NCI-H2029 treated with DMSO at 0.1 percent for 48 hours (cell line): ENCODE measurements at places on chromosomes 5 and 9.

DNA sequence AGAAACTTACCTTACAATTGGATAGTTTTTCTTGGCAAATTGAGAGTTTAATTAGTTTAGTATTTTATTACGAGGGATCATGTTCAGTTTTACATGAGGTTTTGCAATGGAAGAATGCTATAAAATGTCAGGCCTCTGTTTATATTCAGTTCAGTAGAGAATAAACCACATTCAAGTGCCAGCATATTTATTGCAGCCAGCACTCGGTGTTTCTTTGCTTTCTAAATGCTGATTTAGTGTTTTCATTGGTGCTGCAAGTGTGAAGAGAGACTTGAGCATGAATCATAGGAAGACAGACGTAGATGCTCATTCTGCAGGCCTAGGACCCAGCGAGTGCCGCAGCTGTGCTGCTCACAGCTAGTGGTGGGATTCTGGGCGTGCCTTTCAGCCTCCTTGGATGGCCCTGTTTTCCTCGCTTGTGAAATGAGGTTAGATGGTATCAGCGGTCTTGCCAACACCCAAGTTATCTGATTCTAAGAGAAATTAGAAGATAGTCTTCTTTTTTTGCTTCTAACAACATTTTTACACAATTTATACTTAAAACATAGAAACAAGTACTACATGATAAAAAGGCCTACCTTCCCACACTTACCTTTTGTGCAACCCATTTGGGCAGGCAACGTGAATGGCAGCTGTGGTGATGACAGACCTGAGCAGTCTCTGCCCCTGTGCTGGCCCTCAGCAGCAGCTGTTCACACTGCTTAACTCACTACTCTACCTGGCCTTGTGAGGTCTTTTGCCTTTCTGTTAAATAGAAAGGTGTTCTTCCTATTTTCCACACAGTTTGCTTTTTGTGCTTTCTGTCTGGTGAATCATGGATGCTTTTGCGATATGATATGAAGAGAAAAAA lies 26.8 kb upstream of the TNFAIP8 start:
- no peak for DNase-seq

DNA sequence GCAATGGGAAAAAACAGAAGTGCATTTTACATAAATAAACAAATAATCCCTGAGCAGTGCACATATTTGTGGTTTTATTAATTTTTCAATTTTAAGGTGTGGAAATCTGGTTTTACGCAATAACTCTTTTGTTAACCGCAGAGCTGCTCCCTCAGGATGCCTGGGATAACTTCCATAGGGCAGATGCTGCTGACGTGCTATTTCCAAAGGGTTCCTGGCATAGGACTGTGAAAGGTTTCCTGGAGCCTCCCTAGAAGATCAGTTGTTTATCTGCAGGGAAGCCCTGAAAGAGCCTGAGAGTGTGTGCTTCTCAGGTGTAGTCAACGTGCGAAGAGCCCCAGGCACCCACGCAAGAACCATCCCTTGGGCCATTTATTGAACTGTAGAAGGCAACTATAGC lies 443.5 kb downstream of the PLK2 start:
- no peak for DNase-seq

DNA sequence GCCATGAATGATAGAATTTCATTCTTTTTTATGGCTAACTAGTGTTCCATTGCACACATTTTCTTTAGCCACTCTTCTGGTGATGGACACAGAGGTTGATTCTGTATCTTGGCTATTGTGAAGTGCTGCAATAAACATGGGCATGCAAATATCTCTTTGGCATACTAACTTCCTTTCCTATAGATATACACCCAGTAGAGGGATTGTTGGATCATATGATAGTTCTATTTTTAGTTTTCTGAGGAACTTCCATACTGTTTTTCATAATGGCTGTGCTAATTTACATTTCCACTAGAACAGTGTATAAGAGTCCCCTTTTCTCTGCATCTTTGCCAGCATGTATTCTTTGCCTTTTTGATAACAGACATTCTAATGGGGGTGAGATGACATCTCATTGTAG lies 50.4 kb upstream of the CDK5RAP2 start:
- no peak for DNase-seq

DNA sequence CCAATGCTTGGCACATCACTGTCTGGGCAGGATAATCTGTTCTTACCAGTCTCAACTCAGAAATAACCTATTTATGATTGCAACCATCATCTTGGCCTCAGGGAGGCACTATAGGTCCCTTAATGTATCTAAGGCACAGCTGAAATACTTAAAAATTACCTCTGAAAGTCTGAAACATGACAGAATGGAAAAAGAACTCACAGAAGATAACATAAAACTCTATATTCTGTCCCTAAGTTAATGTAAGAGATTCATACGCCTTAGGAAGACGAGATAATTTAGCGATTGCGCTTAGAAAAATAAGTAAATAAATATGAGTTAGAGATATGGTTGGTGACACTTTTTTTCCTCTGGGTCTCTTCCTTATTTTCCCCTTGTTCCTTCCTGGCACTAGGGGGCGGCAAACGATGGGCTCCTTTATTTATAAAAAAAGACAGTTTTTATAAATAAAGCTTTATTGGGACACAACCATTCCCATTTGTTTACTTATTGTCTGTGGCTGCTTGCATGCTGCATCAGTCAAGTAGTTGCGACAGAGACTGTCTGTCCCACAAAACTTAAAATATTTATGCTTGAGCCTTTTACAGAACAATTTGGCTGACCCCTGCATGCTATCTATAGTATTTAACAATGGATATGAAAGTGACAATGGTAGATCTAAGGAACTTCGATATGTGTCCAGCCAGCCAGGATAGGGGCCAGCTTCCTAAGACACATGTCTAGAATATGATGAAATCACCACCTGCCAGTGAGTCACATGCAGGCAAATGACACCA lies 79.6 kb downstream of the PDE4D start:
- peak; percentile 43 for DNase-seq

DNA sequence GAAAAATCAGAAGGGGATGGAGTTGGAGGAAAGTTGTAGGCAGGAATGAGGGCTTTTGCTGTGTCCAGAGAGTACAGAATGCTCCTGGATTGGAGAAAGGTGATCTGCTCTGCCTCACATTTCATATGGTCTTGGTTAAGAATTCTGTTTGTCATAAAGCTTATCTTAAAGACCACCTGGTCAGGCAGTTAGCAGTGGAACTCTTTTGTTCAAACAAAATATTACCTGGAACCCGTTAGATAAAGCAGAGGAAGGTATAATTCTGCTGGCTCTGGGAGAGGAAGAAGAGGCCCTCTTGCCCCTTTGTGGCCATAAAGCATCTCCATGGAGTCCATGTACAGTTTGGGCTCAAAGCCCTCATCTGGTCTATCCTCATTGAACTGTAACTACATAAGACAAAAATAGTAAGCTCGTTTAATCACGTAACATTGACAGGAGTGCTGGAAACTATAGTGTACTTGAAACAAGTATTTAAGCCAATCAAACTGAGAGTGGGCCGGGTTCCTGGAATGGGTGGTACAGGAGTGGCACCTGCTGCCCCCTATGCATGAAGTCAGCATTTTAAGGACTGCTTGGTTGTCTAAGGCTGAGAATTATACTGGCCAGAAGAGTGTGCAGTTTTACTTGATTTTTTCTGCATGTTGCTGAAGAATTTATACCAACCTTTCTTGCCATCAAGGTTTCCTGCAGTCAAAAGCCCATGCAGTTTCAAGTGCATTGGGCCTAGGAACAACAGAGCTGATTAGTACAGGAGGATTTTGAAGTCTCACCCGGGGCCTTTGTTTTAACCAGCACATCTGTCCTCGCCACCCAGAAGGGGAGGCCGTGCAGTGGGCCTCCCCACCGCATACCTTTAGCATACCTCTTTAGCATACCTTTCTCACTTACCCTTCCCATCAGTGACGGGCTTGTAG lies 39.9 kb downstream of the STXBP1 start:
- DNase-seq: no peak

DNA sequence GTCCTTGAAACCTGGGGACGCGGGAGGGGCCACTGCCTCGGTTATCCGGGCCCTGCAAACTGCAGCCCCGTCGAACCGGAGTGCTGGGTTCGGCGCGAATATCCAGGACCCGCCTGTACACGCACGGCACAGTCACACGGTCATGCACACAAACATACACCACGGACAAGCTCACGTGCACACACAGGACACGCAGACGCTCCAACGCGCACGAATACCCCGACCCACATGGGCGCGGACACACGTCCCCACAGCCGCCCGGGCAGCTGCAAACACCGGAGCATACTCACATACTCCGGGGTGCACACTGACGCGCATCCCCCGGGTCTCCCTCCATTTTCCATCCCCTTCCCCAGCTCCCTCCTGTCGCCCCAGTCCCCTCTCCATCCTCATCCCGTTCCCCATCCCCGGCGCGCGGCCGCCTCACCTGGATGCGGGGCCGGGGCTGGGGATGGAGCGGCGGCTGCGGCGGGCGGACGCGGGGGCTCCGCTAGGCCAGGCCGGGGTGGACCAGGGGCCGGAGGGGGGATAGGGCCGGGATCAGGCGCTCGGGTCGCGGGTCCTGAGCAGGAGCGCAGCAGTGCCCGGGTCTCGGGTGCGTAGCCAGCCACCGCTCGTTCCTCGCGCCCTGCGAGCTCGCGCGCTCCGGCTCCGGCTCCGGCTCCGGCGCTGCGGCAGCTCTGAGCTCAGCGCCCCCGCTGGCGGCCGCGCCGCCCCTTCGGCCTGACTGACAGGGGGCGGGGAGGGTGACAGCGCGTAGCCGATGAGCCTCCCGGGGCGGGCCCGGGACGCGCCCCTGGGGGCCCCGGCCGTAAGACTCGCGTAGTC lies at the start of the genes EIF4E1B and SNCB:
Gene EIF4E1B (plus strand): TSS at position 823 of the 828 bp plus-strand sequence. CDS start 12,113 bp downstream, outside the sequence.
Gene SNCB (minus strand): TSS at position 682 of the 828 bp plus-strand sequence. CDS start 880 bp downstream, outside the sequence.
- DNase-seq: no peak

DNA sequence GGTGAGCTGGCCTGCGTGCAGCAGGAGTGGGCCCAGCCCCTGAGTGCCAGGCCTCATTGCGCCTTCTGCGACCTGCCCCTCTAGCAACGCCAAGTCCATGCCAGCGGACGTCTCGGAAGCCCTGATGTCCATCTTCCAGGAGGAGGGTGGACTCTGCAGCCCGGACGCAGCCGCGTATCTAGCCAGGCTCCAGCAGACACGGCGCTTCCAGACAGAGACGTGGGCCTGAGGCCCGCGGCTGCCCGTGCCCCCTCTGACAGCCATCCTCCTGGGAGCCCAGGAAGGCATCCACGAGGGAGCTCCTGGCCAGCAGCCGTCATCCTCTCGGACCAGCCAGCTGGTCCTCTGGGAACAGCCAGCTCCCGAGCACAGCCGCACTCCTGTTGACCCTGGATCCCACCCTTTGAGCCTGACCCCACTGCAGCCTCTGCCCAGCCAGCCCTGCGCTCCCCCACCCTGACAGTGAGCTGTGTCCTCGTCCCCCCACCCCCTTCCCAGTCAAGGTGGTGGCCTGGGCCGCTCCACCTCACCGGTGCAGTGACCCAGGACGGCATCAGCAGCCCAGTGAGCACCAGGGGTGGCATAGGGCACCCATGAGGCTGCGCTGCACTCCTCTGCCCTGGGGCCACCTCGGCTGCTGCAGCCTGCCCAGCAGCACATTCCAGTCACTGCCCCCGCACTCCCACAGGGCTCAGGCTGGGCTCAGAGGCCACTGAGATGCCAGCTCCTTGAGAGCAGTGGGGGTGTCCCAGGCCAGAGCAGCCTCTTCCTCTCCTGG lies 5.7 kb downstream of the RNF208 start:
- no peak for DNase-seq

GRCh38 chr5:166349046-166349445 lies 1942.4 kb upstream of the WWC1 start:
- DNase-seq: no peak

GRCh38 chr5:44868541-44868940 lies 59.8 kb downstream of the MRPS30 start:
- DNase-seq: no peak

DNA sequence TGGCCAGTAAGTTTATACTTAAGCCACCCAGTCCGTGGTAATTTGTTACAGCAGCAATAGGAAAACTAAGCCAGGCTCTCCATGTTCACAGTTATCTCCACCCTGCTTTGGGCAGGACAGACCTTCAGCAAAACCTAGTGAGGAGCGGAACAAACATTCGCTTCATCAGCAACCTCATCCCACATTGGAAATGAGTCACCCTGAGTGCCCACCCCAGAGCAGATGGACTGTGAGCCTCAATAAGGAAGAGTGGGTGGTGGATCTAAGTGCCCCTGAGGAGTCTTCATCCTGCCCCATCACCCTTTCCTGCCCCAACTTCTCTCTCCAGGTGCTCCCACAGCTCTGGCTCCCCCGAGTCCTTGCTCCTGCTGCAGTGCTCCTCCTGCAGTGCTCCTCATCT lies 78.8 kb downstream of the FSTL4 start:
- DNase-seq: no peak

DNA sequence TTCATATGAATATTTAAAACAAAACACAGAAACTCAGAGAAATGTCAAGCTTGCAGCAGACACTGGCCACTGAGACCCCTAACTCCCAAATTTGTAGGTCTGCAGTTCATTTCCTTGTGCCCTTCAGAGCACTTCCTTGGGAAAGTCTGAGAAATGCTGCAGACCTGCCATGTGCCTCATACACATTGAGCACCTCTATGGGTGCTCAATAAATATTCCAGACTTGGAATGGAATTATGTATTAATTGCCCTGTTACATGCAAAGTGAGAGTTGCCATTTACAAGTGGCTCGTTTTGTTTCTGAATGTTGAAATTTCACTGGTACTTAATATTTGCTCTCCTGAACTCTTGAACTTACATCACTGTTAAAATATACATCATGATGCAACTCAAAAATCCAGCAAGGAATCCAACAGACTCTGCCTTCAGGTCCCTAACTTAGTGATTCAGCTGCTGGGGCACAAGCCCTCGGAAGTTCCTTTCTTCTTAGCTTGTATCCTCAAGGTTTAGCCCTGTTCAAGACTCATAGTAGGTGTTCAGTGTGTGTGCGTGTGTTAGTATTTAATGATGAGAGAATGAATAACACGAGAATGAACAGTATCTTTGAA lies 90.6 kb downstream of the PTCD2 start:
- no peak for DNase-seq

DNA sequence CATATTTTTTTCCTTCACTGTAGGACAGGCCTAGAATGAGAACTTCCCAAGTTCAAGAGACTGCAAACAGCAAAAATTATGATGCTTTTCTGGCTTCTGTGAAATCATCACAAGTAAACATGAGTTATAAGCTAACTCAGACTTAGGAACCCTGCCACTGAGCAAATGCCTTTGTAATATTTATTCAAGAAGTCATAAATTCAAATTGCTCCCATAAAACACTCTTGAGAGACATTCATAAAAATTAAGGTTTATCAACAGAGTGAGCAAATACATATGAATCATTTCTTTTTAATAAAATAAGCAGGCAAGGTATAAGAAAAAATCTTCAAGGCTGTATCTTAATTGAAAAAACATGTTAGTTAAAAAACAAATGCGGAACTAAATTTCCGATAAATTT lies 124.2 kb downstream of the GNA14 start:
- no peak for DNase-seq

DNA sequence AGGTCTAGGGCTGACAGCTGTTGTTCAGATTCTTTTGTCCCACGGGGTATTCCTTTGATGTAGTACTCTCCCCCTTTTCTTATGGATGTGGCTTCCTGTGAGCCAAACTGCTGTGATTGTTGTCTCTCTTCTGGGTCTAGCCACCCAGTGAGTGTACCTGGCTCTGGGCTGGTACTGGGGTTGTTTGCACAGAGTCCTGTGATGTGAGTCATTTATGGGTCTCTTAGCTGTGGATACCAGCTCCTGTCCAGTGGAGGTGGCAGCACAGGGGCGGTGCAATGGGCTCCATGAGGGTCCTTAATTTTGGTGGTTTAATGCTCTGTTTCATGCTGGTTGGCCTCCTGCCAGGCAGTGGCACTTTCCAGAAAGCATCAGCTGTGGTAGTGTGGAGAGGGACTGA lies 161.3 kb downstream of the CAVIN4 start:
- DNase-seq: no peak

GRCh38 chr5:55918087-55919035 lies 67.2 kb downstream of the IL31RA start:
- no peak for DNase-seq

GRCh38 chr5:141412854-141413539 lies at the start of gene PCDHGA10:
Gene PCDHGA10 (plus strand): TSS chr5:141412987. CDS start chr5:141413176, 189 bp downstream.
- no peak for DNase-seq
